ENCODE measurements at places on chromosomes 4 and X.

- no peak for DNase-seq
Observed at GRCh38 chr4:145719752-145720624, 40.0 kb downstream of the C4orf51 start.

- no peak for DNase-seq
Observed at GRCh38 chr4:162456106-162456505, 292.3 kb upstream of the FSTL5 start.

DNA sequence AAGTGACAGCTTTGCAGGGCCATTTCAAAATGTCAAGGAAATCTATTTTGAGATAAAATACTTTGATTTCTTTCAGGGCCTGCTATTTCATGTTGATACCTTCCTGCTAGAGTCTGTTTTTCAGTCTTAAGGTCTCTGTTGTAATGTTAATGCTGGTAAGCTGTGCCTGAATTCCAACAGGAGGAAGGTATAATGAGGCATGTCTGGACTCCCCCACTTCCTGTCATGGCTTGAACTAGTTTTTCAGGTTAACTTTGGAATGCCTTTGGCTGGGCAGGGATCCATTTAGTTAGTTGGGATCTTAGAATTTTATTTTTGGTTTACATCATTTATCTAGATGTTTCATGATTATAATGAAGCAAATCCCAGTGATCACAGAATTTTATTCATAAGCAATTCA is 279.0 kb downstream of the CFAP47 start:
- DNase-seq, result no peak

- DNase-seq, result no peak
Observed at GRCh38 chr4:26839016-26839415, 21.6 kb upstream of the STIM2 start.

GRCh38 chr4:15779809-15780208 is 1.7 kb downstream of the CD38 start:
- no peak for DNase-seq

DNA sequence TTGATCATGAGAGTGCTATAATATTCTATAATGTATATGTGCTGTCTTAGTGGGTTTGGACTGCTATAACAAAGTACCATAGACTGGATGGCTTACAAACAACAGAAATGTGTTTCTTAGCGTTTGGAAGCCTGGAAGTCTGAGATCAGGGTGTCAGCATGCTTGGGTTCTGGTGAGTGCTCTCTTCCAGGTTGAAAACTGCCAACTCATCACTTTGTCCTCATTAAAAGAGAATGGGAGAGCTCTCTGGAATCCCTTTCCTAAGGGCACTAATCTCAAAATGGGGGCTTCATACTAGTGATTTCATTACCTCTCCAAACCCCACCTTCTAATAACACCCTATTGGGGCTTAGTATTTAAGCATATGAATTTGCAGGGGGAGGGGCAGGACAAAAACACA is 33.5 kb upstream of the KCNIP4 start:
- DNase-seq, result no peak

GRCh38 chr4:88110826-88111225 is 47.6 kb downstream of the ABCG2 start:
- DNase-seq, result no peak

DNA sequence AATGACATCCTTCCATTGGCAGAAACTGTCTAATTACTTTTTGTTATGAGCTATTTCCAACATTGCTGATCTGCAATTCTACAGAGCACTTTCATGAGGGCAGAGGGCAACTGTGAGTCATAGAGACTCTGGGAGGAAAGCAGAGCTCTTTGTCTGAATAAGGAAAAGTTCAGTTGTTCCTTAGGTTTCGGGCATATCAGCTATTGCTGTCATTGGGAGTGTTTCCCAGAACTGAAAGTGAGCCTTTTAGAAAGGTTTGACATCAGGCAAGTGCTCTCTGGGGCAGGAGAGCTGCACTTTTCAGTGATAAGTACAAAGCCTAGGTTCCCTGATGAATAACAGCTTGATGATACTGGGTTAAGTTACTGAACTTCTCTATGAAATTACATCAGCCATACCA is 119.2 kb upstream of the EDNRA start:
- no peak for DNase-seq

DNA sequence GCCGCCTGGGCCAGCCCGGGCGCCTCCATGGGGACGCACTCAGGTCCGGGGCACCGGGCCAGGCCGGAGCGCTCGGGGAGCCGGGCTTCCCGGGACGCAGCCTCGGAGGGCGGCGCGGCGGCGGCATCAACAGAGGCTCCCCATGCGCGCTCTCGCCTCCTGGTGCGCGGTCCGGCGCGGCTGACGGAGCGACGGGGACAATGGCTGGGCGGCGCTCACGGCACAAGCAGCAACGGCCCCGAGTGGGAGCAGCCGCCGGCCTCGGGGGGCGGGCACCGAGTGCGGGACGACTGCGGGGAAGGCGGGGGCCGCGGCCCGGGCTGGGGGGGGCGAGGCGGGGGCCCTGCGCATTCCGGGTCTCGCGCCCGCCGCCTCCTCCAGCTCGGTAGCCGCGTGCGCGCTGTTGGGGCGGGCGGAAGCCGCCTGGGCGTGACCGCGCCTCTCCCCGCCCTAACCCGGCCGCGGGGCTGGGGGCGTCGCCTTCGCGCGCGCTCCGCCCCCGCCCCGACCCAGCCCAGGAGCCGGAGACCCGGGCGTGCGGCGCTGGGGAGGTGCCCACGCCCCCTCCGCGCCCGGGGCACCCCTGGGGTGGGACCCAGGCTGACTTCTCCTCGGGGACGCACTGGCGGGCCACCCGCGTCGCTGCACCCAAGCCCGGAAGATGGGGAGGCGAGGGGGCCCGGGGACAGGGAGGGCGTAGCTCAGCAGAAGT is at the start of gene PRKX:
TSS of gene PRKX (minus strand) at position 425 of the 712 bp plus-strand sequence. CDS start at position 29, 396 bp downstream.
- peak; percentile 62 for DNase-seq

DNA sequence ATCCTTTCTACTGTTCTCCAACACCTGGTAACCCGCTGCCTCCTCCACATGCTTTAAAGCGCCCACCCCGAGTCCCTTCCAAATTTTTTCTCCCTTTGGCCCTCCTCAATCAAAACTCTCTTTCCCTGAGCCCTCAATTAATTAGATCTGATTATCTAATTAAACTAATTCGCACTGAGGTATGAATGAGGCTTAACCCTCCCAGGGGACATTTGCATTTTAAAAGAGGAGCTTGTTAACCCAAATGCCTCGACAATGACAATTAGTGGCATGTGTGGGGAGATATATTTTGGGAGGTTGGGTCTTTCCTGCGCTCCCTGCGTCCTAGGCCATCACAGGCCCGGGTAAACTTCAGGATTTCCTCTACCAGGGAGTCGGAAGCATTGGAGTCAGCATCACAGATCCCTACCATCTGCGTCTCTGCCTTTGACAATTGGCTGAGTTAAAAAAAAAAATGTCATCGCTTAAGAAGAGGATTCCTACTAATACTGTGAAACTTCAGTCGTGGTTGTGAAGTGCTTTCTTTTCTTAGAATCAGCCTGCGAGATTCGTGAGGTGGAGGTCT is 50.6 kb downstream of the TENM3 start:
- no peak for DNase-seq

DNA sequence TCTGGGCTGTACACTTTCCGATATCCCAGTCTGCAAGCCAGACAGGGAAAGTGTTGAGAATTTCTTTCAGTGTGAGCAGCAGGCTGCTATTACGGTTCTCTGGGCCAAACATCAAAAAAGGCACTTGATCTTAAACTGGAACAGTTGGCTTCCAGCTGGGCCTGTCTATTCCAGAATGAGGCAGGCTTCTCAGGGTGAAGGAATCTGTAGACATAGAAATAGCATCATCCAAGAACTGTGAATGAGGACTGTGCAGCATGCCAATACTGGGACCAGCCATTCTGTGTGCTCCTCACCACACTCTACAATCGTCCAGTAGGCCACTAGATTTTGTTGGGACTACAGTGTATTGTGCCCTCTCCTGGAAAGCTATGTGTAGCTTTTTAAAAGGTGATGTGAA is 31.1 kb downstream of the ART3 start:
- no peak for DNase-seq

DNA sequence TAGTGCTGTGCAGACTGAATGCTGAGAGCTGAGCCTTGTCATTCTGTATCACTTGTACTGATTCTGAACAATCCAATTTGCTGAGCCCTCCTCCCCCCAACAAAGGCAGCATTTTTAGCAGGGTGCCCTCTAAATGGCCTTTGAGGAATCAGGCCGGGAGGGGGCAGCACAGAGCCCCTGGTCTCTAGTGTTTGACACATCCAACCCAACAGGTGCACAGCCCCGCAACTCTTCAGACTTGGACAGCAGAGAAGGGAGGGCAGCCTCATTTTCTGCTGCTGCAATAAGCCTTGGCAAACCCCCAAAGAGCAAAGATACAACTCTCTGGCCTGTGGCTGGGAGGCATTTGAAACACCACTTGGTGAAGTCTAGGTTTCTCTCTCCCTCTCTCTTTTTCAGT is 3.4 kb downstream of the ATP1B4 start:
- peak; percentile 8 for DNase-seq

DNA sequence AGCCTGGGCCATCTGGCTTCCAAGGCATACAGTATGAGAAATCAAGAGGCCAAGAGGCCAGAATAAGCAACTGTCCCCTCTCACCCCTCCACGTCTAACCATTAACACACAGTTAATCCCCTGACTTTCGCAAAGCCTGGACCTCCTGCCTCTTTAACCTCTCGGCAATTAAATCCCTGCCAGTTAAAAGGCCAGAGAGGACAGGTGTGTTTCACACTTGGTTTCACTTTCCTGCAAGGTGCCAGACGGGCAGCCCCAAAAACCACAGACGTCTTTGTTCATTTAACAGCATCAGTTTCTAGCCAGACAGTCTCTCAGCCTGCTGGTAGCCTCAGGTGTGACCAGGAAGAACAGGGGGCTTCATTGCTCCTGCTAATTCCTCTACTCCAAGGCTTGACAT is 91.1 kb upstream of the KIT start:
- DNase-seq, result no peak

GRCh38 chrX:105564501-105564900 is 257.8 kb upstream of the NRK start:
- no peak for DNase-seq

DNA sequence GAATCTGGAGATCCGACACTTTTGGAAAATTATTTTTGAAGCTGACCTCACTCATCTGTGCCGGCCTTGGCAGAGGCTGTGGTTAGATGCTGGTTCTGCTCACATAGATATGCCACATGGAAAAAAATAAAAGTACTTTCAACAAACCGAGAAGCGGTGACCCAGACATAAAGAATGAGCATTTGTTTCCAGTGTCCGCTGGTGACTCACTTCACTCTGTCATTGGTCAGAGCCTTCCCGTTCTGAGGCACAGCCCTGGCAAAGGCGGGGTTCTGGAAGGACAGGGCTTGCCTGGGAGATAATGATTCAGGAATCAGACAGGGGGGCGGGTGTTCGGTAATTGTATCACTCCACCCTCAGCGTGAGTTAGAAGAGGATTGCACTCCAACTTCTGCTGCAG is 172.4 kb upstream of the MXRA5 start:
- DNase-seq, result no peak

DNA sequence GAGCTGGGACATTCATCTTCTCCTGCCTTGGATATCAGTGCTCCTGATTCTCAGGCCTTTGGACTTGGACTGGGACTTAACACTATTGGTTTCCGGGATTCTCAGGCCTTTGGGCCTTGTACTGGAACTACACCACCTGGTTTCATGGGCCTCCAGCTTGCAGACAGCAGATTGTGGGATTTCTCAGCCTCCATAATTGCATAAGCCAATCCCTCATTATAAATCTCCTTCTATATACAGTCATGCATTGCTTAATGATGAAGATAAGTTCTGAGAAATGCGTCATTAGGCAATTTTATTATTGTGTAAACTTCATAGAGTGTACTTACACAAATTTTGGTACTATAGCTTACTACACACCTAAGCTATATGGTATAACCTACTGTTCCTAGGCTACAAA is 8.9 kb upstream of the CCNG2 start:
- DNase-seq, result no peak

- no peak for DNase-seq
Observed at GRCh38 chr4:3797831-3798790, 31.9 kb downstream of the ADRA2C start.

DNA sequence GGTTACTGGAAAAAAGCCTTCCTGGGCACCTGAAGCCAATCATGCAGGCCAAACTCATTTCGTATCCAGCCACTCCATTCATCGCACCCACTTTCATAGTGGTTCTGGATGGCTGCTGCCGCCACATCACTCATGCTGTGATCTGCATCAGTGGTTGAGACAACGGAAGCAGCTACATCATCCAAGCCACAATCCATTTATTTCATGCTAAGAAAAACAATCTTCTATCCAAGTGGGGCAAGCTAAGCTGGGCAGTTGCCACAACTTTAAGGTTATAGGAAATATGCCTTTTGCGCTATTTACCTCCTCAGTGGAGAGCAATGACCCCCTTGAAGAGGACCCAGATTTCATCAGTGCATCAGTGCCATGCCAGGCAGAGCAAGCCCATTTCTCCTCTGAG is 124.6 kb downstream of the GRIA3 start:
- no peak for DNase-seq

- no peak for DNase-seq
Observed at GRCh38 chr4:102599455-102599854, 98.3 kb downstream of the NFKB1 start.

DNA sequence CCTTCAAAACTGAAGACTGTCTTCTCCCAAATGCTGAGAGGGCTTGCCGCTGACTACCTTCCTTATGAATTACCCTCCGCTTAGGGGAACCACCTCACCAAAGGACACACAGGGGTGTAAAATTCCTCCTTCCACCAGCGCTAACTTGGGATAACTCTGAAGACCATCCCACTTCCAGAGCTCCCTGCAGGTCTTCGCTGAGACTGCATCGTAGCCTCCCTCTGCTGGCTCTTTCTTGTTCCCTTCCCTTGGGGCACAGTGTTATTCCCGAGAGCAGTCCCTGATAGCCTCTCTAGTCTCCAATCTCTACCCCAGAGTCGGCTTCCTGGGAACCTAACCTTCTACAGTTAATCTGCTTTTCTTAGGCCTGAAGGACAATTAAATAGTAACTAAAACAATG is 725.5 kb upstream of the ATOH1 start:
- no peak for DNase-seq

- DNase-seq, result no peak
Observed at GRCh38 chr4:46270986-46271596, 118.8 kb downstream of the GABRA2 start.

DNA sequence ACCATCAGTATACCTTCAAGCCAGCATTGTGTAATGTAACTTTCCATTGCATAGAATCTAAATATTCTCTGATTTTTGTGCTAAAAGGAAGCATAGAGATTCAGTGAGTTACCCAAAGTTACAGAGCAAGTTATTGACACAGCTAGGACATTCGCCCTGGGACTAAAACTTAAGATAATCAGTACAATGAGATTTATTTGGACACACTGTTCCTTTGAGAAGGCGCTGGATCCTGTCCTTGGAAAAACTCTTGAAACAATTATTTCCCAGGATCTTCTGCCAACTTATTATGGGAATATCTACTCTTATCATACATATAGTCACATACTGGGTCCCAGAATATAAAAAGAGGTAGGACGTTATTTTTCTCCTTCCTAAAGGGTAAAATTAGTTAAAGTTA is 392.0 kb downstream of the UBE2NL start:
- DNase-seq, result no peak

DNA sequence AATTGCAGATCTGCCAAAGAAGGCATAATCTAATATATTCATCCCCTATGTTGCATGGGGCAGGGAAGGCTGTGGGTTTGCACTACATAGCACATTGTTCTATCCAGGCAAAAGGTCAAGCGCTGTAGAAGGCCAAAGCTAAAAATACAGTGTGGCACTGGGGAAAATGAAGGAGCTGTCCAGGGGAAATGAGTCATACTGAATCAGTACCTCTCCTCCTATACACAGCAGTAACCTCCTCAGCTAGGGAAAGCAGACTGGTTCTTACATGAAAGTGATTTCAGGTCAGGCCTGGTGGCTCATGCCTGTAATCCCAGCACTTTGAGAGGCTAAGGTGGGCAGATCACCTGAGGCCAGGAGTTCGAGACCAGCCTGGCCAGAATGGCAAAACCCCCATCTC is 31.0 kb upstream of the SLC25A4 start:
- no peak for DNase-seq

Data from activated CD4-positive, alpha-beta T cell treated with anti-CD3 and anti-CD28 coated beads for 1 hour (primary cell).